ENCODE measurements at places on chromosomes 13 and 19.

DNA sequence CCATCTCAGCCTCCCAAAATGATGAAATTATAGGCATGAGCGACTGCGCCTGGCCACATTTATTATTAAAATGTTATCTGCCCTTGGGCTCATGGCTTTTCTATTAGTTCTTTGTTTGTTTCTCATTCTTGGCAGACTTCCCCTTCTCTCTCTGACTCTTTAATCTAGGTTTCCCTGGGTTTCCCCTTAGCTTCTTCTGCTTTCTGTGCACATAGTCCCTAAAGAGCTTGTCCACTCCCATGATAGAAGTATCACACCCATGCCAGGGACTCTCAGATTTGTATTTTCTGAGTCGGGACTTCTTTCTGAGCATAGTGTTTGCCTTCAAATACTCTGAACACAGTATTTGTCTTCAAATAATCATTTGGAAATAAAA is 38.6 kb upstream of the ITM2B start:
- DNase-seq: no peak

DNA sequence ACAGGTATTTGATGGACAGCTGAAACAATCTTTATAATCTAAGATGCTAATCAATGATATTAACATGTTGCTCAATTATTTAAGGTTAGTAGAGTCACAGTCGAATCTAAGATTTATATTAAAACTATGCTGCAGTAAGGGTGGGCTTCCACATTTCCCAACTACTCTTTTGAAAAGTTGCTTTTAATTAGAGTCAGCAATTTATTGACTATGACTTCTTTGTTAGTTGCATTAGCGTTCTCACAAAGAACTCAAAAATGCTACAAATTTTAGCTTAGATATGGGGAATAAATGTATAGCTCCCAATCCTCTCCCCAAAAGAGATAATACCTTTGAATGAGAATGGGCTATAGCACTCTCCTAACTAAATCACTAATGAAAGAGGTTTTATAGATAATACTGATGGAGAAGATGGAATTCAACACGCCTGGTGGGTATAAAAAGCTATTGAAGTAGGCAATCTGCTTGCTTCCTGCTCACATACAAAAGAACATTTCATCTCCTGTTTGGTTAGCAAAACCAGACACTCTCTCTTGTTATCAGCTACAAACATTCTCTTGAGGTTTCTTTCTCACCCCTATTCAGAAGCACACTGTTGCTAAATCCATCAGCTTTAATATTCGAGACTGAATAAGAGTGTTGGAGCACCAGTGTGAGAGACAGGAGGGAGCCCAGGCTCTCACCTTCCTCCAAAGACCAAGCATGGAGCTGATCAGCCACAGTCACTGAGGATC is 2.4 kb upstream of the FLT1 start:
- DNase-seq: no peak

DNA sequence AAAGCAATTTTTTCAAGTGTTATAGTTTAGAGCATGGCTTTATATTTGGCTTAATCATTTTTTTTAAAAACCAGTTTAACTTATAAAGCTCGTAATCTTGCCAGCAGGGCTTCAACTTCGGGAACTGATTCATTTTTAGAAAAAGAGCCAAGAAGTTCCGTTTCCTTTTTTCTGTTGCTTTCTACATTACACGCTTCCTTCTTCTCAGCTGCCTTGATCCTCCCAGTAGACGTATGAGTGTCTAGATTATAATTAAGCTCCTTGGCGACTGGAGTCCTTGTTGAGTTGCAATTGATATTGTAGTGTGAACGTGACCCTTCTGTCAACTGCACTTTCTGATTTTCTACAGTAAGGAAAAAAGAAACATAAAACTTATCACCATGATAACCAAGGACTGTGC is 497.2 kb downstream of the DIAPH3 start:
- no peak for DNase-seq

DNA sequence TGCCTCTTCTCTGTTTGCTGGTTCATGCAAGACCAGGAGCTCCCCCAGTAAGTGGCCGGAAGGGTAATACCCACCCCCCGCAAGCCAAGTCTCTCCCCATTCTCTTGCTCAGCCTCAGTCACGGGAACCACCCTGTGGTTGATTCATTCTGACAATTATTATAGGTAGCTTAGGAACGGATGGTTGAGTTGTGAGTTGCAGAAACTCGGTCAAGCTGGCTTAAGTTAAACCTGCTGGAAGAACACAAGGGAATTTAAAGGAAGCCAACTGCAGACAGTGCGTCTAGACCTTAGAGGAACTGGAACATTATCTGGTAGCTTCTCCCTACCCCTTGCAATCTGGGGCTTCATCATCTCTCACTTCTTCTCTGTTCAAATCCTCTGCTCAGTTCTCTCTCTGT is 8.9 kb downstream of the FPR1 start:
- no peak for DNase-seq

- DNase-seq: no peak
Observed at GRCh38 chr13:32305646-32306045, 9.5 kb downstream of the ZAR1L start.

- DNase-seq: no peak
Observed at GRCh38 chr13:73948848-73949529, 185.2 kb downstream of the KLF12 start.

- no peak for DNase-seq
Observed at GRCh38 chr13:46964789-46965527, 68.1 kb upstream of the HTR2A start.

- DNase-seq: no peak
Observed at GRCh38 chr13:44040818-44041100, 161.1 kb downstream of the LACC1 start.

DNA sequence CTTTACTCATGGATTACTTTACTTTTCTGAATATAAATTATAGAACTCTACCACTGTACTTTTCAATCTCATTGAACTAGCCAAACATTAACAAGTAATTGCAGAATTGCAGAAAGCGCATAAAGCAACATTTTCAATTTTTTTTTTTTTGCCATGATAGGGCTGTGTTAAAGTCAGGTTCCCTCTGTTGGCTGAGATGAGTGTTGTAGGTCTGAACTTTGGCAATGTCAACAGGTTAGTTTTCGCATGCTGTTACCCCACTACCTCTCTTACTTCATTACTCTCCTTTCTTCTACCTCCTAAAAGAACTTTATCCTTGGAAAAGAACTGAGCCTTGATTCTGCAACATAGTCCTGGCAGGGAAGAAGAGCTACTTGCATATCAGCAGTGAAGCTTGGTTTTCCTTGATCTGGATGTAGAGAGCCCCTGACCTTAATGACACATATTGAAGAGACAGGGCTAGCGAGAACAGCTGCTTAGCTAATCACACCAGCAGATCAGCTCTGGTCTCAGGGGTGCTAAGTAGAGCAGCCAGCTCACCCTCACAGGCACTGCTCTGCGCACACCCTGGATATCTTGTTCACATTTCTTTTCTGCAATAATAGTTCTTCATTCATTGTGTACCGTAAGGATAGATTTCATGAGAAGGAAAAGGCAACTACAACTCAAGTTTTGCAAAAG is 119.5 kb downstream of the FLT1 start:
- DNase-seq: no peak

GRCh38 chr13:99214232-99214631 is 13.6 kb downstream of the UBAC2 start:
- no peak for DNase-seq

DNA sequence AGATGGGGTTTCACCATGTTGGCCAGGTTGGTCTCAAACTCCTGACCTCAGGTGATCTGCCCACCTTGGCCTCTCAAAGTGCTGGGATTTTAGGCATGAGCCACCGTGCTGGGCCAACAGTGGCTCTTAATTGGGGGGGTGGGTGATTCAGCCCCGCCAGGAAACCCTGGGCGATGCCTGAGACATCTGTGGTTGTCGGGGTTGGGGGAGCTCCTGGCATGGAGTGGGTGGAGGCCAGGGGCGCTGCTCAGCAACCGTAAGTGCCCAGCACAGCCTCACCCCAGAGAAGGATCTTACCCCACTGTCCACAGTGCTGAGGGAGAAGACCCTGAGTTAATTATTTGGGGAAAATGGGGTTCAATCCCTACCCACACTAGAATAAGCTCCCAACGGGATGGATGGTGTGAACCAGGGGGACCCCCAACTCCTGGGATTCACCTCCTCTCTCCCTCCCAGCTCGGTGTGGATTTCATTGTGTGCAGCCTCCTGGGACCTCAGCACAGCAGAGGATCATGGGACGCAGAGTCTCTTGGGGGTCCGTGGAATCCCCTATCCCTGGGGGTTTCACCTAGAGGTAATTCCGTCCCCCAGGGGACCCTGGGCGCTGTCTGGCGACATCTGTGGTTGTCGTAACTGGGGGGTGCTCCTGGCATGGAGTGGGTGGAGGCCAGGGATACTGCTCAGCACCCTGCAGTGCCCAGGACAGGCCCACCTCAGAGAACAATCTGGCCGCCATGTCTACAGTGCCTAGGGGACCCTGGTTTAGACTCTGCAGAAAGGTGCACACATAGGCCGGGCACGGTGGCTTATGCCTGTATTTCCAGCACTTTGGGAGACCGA is 68.9 kb downstream of the GADD45B start:
- DNase-seq: no peak

- no peak for DNase-seq
Observed at GRCh38 chr19:28495046-28495445, 717.9 kb downstream of the UQCRFS1 start.

- no peak for DNase-seq
Observed at GRCh38 chr13:44347949-44348348, 25.7 kb upstream of the SERP2 start.

GRCh38 chr13:37364007-37364406 is 234.6 kb downstream of the POSTN start:
- no peak for DNase-seq

DNA sequence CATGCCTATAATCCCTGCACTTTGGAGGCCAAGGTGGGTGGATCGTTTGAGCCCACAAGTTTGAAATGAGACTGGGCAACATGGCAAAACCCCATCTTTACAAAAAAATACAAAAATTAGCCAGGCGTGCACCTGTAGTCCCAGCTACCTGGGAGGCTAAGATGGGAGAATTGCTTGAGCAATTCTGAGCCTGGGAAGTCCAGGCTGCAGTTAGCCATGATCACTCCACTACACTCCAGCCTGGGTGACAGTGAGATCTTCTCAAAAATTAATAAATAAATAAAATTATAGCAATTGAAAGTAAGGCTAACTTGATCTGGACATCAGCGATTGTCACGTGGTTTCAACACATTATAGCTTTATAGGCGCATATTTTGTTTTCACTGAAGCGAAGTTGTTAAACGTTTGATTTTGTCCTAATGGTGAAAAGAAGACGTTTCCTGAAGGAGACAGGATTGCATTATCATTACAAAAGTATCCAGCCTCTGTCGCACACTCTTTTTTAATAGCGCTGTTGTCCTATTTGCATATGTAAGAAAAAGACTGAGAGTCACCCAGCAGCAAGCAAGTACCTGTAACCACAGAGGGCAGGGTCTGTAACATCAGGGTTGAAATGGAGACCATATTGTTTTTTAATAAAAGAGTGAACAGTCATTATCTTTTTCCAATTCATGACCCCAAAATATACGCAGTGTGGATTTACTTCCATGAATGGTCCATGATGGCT is 335.7 kb downstream of the DCT start:
- DNase-seq: no peak

DNA sequence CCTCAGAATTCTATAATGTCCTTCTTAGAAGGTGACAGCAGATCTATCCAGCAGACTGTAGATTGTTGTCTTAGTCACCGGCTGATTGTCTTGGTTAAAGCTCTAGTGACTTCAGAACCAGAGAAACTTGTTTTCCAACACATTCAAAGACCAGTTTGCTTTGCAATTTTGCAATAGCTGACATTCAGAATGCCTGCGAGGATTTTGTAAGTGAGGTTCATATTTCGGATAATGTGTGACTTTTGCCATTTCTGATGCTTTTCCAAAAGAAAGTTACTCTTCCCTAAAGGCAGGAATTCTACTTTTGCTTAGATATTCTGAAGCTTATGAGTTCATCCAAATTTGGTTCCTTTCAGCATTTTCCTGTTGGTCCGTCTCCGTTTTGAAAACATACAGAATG is 13.2 kb downstream of the SPINT2 start:
- DNase-seq: no peak

DNA sequence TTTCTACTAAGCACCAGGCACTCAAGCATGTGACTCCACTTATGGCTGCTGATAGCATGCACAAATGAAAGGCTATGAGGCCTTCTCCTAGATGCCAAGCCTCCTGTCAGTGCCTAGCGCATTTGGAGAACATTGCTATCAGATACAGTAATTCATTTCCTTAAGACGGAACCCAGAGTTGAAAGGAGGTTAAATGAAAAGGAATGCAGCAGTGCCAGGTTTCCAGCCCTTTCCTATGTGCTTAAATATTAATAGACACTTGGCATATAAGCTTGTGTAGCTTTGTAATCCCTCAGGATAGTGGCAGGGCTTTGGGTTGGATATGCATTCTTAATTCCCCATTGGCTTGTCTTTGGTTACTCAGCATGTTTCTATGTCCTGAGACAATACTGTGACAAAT is 140.1 kb upstream of the FRY start:
- no peak for DNase-seq

GRCh38 chr19:45200568-45200967 is 22.0 kb downstream of the BLOC1S3 start:
- DNase-seq: no peak

GRCh38 chr19:51971624-51972023 is 15.0 kb downstream of the ZNF350 start:
- no peak for DNase-seq

DNA sequence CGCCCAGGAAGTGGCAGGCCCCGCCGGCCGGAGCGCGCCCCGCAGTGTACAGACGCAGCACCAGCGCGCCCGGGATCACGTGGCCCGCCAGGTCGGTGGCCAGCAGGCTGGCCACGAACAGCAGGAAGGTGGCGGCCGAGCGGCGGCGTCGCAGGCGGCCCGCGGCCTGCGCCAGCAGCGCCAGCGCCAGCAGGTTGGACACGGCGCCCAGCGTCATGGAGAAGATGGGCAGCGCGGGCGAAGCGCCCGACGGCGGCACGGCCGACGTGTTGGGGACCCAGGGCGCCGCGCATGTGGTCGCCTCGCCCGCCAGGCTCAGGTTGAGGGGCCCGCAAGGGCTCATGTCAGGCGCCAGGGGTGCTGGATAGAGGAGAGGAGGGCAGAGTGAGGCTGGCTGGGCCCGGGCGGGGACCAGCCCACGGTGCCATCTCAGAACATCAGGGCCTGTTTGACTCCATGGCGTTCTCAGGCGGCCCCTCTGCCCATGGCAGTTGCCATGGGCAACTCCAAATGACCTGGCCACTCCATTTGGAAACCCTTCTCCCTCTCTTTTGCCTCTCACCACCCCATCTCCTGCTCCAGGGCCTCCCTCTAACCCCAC is 1.1 kb downstream of the PTGER1 start:
- DNase-seq: no peak

GRCh38 chr13:102993348-102993747 is 72.9 kb downstream of the SLC10A2 start:
- DNase-seq: no peak

DNA sequence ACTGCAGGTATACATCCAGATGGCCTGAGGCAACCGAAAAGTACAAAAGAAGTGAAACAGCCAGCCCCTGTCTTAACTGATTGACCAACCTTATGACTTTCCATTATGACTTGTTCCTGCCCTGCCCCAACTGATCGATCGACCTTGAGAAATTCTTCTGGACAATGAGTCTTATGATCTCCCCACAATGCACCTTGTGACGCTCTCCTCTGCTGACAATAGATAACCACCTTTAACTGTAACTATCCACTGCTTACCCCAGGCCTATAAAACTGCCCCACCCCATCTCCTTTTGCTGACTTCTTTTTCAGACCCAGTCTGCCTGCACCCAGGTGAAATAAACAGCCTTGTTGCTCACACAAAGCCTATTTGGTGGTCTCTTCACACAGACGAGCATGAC is 11.2 kb downstream of the ZNF83 start:
- no peak for DNase-seq

Measured in GM12892 (cell line).